MM.1S (cell line): ENCODE measurements at places on chromosomes 1 and 21.

GRCh38 chr1:116396769-116397168 lies 23.7 kb downstream of the ATP1A1 start:
- DNase-seq: no peak

DNA sequence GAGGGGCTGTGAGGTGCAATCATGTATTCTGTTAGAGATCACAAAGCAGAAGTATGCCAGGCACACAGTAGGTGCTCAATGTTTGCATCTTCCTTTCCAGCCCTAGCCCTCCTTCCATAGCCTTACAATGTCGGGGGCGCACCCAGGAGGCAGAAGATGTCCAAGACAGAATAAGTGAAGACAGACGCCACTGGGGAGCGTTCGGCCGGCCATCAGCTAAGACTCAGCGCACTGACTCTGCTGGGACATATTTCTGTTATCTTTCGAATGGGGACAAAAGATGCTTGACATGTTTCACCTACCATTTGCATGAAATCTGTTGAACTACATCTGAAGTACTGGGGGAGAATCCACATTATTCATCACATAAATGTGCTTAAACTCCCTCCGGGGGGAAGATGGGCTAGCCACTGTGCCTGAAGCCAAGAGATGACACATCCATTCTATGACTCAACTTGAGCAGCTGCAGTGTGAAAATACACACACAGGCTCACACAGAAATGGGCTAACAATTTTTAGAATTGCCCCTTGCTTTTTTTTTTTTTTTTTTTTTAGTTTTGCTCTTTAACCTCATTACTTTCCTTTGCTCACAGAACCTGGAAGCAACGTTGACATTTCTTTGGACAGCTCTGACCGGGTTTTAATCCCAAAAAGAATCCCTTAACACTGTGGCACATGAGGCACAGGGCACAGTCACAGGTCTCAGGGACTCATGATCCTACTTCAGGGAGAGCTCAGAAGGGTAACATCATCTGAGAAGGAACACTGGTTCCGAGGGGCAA lies 7.9 kb downstream of the TIAM1 start:
- DNase-seq: no peak

DNA sequence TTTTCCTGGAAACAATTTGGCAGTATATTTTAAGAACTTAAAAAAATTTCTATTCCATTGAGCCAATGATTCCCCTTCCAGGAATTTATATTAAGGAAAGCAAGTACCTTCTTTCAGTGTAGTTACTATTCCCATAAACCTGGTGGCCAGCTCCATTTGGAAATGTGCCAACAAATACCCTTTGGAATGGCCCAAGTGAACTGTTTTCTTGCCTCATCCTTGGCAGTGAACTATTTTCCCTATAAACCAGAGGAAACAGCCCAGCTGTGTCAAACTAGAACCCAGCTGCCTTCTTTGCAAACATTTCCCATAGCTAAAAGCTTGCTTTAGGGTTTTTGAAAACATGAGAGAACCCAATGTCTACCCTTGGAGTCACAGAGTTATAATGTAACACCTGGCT lies 496.9 kb downstream of the NEGR1 start:
- DNase-seq: no peak

GRCh38 chr1:229562686-229563085 lies 4.2 kb upstream of the ABCB10 start:
- DNase-seq: no peak

DNA sequence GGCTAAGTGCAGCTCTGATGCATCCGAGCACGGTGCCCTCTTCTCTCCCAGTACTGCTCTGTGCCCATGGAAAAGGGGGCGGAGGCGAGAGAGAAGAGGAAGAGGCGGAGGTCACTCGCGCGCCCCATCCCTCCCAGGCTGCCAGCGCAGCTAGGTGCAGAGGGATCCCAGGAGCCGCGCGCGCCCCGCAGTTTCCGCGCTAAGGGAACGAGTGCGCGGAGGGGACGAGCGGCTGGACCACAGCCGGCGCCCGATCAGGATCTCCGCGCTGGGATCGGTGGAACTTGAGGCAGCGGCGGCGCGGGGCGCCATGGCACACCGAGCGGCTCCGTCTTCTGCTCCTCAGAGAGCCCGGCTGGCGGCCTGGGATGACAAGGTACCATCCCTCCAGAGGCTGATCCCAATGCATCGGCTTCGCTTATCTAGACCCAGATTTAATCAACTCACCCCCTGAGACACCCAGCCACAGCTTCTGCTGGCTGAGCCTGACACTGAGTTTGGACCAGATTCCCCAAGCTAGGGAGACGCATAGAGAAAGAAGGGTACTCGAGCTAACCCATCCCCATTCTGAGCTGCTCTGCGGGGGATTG lies at the start of gene PTGFR:
Gene PTGFR (plus strand): TSS at position 114 of the 590 bp plus-strand sequence. CDS start 1,770 bp downstream, outside the sequence.
- no peak for DNase-seq

DNA sequence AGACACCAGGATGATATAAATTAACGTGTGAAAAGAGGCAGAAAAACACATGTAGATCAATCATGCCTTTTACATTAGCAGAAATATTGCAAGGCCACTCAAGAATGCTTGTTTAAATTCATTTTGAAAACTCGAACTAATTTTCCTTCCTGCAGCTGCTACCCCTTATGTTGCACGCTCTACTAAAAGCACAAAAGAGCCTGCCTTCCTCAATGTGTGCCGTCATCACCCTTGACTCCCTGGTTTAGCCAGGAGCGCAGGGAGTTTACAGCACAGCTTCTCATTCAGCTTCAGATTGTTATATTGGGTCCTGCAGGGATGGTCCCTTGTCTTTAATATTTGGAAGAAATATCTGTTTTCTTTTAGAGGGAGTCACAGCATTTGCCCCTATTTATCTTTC lies 10.1 kb upstream of the ST6GALNAC5 start:
- DNase-seq: no peak

DNA sequence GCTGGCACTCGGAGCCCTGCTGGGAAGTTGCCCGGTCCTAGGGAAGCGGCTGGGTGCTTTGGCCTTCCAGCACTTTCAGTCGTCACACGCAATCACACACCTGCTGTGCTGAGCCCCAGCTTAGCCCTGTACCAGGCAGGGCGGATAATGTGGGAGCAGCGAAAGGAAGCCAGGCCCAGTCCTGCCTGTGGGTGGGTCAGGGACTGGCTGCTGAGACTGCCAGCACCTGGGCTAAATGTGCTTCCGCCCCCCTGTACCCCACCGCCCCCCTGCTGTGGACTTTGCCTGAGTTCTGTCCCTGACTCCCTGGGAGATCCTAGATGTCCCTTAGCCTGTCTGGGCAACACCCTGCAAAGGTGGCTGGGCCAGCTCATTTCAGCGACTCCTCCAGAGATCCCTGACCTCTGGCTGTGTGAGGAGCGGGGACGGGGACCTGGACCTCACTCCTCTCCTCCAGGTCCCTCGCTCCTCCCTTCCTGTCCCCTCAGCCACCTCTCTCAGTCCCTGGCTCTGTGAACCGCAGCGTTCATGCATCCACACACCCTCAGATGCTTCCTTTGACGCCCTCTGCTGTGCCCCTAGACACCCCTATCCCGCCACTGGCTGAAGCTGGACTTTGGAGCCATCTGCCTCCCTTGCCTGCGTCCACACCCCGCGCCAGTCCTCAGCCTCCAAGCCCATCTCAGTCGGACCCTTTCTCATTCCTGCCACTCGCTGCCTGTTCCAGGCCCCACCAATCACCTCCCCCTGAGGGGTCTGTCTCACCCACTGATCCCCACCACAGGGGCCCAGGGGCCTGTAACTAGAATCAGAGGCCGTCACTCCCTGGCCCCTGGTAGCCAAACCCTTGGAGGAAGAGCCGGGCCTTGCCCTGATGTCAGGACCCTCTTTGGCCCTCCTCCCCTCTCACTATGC lies 1.4 kb downstream of the MMEL1 start:
- no peak for DNase-seq

DNA sequence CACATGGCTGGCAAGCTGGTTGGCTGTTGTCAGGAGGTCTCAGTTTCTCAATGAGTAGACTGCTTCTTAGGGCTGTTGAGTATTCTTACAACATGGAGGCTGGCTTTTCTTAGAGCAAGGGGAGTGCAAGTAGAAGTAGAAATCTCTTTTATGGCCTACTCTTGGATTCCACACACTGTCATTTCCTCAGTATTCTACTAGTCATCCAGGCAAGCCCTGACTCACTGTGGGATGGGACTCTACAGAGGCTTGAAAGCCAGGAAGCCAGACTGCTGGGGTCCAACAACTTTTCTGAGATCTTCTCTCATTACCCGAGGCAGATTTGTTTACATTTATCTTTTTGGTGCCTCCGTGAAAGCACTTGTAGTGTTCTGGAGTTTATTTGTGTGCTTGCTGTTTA lies 196.2 kb upstream of the APP start:
- no peak for DNase-seq

GRCh38 chr21:32795802-32796559 lies 24.4 kb upstream of the PAXBP1 start:
- no peak for DNase-seq

- DNase-seq: no peak
Observed at GRCh38 chr1:41322835-41323234, 38.4 kb upstream of the FOXO6 start.

- no peak for DNase-seq
Observed at GRCh38 chr1:70504821-70505193, 93.7 kb downstream of the CTH start.

- no peak for DNase-seq
Observed at GRCh38 chr1:173646656-173647055, 11.5 kb downstream of the TEX50 start.

GRCh38 chr1:93446837-93447451 lies 974 bp upstream of the FNBP1L start:
- DNase-seq: no peak

DNA sequence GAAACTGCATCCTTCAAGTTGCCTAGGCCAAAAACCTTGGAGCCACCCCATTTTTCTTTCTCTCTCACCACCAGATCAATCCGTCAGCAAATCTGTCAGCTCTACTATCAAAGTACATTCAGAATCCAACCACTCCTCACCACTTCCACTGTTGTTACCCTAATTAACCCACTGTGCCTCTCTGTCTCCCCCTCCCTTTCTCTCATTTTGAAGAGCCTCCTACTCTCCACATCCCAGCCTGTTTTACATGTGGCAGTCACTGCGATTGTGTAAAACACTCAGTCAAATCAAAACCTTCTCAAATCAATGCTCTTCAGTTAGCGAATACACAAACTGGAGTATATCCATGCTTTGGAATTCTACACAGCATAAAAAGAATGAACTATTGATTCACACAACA lies 33.1 kb downstream of the ZNF684 start:
- no peak for DNase-seq

DNA sequence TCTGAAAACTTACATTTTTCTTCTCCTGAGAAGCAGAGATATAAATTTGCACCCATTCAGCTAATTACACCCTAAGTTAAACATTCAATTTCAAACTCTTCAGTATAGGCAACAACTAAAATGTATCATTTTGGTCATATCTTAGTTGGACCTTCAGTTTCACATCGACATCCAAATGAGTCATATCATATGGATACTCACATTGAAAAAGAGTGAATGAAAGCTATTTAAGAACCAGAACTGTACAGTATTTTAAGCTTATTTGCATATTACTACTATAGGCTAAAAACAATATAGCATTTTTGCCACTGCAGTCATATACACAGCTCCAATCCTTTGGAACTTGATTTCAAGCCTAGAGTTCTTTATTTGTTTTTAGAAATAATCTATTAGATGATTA lies 33.6 kb downstream of the USP25 start:
- no peak for DNase-seq

DNA sequence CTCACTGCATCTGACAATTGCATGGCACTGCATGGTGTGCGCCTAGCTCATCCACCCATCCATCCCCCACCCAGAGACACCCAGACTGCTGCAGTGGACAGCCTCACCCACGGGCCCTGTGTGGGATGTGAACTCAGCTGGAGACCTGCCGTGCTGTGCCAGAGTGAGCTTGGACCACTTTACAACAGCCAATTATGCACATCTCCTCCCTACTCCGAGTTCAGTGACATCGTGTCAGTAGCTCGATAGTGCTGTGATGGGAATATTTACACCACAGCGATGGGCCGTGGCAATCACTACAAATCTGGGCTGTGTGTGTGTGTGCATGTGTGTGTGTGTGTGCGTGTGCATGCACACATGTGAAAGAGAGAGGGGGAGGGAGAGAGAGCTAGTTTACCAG lies 42.5 kb downstream of the TMEM51 start:
- no peak for DNase-seq

- no peak for DNase-seq
Observed at GRCh38 chr1:117591252-117591651, 14.6 kb upstream of the TENT5C start.

GRCh38 chr1:97507863-97508262 lies 413.0 kb downstream of the DPYD start:
- no peak for DNase-seq

GRCh38 chr1:5972198-5972520 lies 20.1 kb downstream of the NPHP4 start:
- no peak for DNase-seq

GRCh38 chr1:81801651-81802456 lies 1.1 kb downstream of the ADGRL2 start:
- peak; percentile 32 for DNase-seq

- DNase-seq: no peak
Observed at GRCh38 chr1:205077934-205078311, 6.3 kb downstream of the TMEM81 start.

DNA sequence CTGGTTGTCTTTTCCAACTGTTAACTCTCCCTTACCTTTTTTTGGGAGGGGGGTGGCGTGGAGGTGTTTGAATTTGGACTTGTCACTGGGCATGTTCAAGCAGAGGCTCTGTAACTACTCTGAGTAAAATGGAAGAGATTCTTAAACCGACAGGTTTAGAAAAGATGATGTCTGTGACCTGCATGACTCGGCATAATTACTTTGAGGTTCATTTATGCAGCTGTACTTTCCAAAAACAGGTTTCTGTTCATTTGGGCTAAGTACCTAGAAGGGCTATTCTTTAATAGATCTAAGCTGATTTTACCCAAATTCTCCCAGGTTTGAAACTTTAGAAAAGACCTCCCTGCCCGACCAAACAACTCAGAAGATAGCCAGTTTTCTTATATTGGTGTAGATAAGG lies 80.3 kb downstream of the SLC35A3 start:
- DNase-seq: no peak

DNA sequence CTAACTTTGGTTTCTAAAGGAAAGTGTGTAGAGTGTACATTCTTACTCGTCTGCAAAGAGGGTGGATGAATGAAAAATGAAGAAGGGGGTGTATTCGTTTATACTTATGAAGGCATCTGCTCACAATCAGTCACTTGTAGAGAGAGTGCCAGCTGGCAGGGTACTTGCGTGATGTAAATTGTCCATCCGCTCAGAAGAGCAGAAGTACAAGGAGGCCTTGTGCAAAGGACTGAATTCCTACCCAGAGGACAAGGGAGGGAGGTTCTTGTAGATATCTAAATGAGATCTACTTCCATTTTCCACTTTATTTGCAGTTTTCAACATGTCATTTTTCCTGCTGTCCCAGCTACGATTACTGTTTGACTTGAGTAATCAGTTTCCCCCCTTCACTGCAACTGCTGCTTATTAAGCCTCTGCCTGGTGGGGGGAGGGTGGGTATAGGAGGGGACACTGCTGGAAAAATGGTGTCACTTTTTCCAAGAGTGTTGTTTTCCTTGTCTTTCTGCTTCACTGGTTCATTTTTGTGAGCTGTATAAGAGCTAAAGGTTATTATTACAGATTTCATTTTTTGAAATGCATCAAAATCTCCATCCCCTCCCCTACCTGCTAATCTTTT lies 67.3 kb downstream of the LAMC1 start:
- no peak for DNase-seq
